Hematopoietic multipotent progenitor cell (in vitro differentiated cells): ENCODE measurements at places on chromosomes 11 and 22.
A peak's percentile ranks its signal among the peaks of the same experiment; 100 is the strongest.

DNA sequence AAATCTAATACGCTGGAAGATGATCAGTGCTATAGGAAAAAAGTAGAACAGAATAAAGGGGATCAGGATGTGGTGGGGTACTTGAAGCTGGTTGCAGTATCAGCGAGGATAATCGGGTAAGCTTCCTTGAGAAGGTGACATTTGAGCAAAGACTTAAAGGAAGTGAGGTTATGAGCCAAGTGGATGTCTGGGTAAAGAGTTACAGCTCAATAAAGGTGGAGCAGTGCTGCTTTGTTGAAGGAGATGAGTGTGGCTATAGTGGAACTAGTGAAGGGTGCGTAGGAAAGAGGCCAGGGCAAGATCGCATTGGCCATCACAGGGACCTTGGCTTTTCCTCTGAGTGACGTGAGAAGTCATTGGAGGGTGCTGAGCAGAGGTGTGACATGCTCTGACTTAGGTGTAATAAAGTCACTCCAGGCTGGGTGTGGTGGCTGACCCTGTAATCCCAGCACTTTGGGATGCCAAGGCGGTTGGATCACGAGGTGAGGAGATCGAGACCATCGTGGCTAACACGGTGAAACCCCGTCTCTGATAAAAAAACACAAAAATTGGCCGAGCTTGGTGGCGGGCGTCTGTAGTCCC is 2.3 kb upstream of the SYVN1 start:
- no peak for DNase-seq

- no peak for DNase-seq
Measured at GRCh38 chr11:100066399-100066798, 620.7 kb upstream of the ARHGAP42 start.

- DNase-seq, result no peak
Measured at GRCh38 chr11:112628676-112629075, 332.5 kb upstream of the NCAM1 start.

- DNase-seq, result peak; percentile 4
Measured at GRCh38 chr11:133082453-133082781, 449.9 kb downstream of the OPCML start.

- no peak for DNase-seq
Measured at GRCh38 chr22:49364398-49364797, 463.3 kb downstream of the BRD1 start.

GRCh38 chr11:69485337-69486041 is 4.0 kb downstream of the LINC01488 start:
- no peak for DNase-seq

- DNase-seq, result no peak
Measured at GRCh38 chr11:6453152-6453551, 12.4 kb upstream of the HPX start.

DNA sequence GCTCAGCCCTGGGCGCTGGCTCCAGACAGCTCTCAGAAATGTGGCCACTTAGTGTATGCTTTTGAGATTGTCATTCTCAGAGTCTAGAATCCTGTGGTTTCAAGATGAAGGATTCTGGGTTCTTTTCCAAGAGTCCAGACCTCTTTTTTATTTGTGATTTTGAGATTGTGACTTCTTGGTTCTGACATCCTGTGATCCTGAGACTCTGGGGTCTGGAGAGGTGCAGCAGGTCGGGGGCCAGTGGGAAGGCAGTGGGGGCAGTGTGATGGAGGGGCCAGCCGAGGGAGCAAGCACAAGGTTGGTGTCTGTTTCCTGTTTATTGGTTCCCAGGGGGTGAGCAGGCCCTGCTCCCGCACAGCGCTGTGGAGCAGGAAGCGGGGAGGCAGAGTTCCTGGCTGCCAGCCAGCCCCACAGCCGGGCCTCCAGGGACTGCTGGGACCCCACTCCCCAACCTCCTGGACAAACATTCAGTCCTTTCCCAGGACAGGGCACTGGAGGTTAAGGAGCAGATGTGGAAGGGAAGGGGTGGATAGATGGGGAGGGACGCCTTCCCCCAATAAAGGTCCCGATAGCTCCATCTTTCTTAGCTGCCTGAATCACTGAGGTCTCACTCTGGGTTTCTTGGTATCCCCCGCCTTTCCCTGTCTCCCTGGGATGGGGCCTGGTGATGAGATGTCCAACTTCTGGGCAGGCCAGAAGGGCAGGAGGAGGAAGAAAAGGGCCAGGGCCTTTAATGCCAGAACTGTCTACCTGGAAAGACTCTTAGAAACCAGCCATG is 13.7 kb downstream of the ARHGEF17 start:
- peak; percentile 61 for DNase-seq

DNA sequence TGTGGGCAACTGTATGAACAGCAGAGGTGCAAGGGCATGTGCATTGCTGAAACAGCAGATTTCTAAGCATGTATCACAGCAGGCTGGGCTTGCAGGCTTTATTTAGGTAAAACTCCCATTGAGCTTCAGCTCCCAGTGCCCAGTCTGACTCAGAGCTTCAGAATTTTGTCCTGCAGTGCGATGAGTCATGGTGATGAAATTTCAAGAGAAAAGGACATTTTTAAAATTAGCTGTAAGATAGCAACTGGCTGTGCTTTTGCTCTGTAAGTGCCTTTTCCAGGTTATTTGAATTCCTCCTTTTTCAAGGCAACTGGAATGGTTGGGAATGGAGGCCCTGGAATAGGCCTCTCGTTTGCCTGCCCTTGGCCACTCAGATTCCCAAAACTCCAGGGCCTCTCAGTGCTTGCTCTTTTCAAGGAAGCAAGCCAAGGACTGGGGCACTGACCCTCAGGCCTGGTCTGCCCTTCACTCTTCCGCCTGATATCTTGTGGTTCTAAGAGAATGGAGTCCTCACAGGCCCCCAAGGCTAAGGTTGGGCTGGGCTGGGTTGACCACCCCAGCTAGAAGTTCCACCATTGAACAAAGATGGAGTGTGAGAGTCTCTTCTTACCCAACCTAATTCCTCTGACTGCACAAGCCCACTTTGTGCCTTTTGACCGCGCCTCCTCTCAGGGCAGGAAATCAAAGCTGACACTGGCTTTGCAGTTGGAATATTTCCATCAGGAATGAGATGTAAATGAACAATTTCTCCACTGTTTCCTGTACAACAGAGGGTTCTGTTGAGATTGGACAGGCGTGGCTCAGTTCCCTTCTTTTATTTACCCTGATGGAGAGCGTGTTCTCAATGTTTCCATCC is 59.5 kb upstream of the PRSS23 start:
- DNase-seq, result peak; percentile 25

- no peak for DNase-seq
Measured at GRCh38 chr22:36068776-36069344, 40.2 kb upstream of the RBFOX2 start.

DNA sequence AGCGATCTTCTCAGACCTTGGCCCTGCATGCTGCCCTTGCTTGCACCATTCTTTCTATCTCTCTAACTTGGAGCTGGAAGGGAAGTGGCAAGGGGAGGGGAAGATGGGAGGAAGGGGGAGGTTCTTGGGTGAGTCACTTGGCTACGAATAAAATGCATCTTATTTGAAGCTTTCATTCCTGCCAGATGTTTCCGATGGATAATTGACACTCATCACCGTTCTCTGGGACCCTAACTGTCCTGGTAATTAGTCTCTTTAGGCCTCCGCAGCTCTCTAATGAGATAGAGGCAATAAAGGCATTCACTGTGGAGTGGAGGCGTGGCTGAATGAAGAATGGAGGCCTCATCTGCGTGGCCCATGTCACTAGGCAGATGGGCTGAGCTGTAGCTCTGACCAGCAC is 960.1 kb downstream of the NTM start:
- no peak for DNase-seq

DNA sequence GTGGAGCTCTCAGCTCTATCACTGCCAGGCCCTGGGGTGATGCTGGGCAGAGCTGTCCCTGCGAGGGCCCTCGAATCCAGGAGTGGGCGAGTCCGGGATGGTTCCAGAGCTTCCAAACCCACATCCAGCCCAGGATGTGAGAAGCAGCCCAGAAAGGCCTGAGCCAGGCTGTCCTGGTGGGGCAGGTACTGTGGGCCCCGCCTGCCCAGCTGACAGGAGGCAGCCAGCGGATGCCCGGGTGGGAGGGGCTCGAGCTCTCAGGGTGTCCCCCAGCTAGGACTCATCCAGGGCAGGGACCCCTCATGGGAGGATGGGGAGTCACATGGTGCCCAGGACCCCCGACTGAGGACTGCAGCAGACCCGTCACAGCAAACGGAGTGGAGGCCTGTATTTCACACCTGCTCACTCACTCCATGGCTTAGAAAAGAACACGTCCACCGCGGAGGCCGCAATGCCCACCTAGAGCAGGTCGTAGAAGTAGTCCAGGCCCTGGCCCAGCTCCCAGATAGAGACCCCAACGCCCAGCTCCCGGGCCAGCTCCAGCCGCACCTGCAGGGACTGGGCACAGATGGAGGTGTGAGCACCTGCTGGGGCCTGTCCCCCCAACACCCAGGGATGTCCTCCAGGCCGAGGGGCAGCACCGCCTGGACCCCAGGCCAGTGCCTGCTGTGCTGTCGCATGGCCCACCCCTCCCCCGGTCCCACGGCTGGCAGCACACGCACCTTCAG is 26.9 kb downstream of the TSPAN4 start:
- DNase-seq, result no peak
